GM03348 (cell line): ENCODE measurements at places on chromosomes 16 and 17.

- no peak for DNase-seq
Measured at GRCh38 chr16:3012828-3013420, at the start of gene CLDN9. Gene CLDN9, plus strand, starts transcription at chr16:3012923. Its CDS starts 440 bp downstream, at chr16:3013363.

DNA sequence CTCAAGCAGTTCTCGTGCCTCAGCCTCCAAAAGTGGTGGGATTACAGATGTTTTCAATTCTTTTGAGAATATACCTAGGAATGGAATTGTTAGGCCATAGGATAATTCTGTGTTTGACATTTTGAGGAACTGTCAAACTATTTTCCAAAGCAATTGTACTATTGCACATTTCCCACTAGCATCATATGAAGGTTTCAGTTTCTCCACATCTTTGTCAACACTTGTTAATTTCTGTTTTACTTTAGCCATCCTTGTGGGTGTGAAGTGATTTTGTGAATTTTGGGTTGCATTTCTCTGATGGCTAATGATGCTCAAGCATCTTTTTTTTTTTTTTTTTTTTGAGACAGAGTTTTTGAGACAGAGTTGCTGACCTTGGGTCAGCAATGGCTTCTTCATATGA is 6.2 kb downstream of the NT5M start:
- DNase-seq: no peak

- no peak for DNase-seq
Measured at GRCh38 chr17:49548051-49548505, 27.6 kb upstream of the NXPH3 start.

- DNase-seq: peak; percentile 45
Measured at GRCh38 chr17:51119415-51120356, 982 bp downstream of the SPAG9 start.

GRCh38 chr17:52899235-52899634 is 740.7 kb upstream of the CA10 start:
- DNase-seq: no peak

GRCh38 chr16:24279982-24280515 is 23.9 kb downstream of the CACNG3 start:
- DNase-seq: no peak

GRCh38 chr17:74972107-74972972 is at the start of gene HID1:
Gene HID1, minus strand, starts transcription at chr17:74972759. Its CDS starts 103 bp downstream, at chr17:74972656.
- peak; percentile 68 for DNase-seq

DNA sequence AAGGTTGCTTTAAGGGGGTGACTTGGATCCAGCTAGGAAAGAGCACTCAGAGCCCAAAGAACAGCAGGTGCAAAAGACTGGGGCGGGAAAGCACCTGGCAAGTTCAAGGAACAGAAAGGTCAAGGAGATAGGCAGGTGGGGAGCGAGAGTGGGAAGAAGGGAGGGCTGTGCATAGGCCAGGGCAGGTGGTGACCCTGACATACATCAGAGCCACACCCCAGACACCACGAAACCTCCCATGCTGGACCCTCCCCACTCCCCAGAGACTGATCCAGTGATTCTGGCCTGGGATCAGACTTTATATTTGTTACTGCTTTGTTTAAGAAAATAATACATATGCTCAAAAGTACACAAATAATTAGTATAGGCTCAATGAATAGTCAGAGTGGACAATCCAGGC is 48.5 kb upstream of the RBFOX3 start:
- DNase-seq: no peak

DNA sequence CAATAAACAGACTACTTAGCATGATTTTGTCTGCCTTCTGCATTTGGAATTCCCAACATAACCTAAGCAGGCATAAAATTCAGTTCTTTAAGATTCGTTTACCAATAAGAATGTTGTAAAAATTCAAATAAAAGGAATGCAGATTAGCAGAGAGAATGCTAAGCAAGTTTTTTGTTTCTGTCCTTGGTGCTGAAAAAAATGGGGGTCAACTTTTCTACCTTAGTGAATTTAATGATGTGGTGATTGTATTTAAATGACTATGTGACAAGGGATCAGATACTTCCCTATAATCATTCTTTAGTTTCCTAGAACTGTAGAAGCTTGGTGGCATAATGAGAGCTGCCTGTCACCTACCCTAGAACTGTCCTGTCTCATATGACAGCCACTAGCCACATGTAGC is 159.5 kb downstream of the RBFOX1 start:
- DNase-seq: no peak

GRCh38 chr17:77862890-77863813 is 95.4 kb upstream of the TNRC6C start:
- no peak for DNase-seq
